ENCODE measurements at places on chromosomes 7 and 10. TPM values are rescaled to one million over a fixed set of nuclear protein-coding genes. Genes with fewer than 3 reads are reported as not detected.

DNA sequence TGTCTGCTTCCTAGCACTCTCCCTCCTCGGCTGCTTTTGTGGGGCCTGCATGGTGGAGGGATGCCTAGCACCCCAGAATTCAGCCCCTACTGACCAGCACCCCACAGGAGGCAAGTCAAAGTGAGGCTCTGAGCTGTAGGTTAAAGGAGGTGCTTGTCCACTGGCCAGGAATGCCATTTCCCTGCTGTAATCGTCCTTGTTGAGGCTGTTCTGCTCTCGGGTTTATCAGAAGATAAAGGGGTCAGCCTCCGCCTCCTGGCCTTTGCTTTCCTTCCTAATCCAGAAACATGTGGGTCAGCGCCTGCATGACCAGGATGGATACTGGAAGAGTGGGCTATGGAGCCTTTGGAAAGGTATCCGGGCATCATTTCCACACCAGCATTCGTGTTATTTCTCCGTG, 98.9 kb downstream of the MKI67 start:
- DNase-seq: no peak

DNA sequence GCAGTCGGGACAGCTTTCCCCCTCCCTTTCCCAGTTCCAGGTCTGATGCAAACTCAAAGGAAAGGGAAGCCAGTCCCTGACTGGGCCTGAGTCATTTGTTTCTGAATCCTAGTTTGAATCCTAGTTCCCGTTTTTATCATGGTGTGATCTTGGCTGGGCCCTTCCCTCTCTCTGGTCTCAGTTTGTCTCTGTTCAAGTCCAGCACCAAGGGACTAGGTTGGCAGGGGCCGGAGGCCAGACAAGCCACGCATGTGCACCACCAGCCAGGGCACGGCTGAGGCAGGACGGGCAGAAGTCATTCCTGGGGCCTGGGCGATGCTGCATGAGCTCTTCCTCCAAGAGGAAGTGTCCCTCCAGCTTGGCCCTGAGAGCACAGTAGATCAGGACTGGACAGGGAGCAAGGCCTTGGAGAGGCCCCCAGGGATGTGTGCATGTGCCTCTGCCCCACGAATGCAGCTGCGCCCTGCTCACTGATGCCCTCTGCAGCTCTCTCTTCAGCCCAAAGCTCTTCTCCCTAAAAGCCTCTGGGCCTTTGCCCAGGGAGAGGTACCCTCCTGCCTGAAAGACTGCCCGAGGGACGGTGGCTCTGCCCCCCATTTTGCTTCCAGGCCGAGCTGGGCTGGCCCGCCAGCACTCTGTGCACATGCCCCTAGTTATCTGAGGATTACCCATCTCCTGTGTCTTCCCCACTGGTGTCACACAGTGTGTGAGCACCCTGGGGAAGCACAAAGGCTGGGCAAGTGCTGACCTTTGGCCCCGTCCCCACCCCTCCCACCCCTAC, 86.7 kb downstream of the ZMIZ1 start:
- DNase-seq: peak; percentile 67

DNA sequence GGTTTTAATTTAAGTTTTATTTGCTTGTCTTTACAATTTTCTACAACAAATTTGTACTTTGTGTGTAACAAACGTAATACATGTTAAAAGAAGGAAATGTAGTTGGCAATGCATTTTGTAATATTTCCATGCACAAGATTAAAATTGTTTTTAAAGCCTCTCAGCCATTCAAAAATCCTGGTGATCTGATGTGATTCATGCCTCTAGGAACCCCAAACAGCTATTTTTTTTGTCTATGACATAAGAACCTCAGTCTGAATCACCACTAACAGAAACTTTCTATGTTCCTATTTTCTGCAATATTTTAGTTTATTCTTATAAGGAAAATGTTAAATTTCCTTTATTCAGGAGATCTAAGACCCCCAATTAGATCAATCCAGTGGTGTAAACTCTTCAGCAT, 183.1 kb upstream of the YAE1 start:
- DNase-seq: no peak

DNA sequence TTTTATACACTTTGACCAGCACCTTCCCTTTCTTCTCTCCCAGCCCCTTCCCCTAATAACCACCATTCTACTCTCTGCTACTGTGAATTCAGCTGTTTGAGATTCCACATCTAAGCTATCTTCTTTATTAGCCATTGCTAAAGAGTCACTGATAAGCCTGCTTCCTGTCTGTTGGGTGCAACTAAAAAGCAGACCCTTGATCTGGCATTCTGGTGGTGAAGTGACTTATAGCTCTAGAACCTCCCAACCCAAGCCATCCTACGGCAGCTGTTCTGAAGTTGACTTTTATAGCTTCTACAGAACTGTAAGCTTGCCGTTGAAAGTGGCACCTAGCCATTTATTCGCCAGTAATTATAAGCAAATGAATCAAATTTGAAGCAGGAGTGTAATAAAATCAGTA, 105.6 kb downstream of the AHR start:
- DNase-seq: no peak

DNA sequence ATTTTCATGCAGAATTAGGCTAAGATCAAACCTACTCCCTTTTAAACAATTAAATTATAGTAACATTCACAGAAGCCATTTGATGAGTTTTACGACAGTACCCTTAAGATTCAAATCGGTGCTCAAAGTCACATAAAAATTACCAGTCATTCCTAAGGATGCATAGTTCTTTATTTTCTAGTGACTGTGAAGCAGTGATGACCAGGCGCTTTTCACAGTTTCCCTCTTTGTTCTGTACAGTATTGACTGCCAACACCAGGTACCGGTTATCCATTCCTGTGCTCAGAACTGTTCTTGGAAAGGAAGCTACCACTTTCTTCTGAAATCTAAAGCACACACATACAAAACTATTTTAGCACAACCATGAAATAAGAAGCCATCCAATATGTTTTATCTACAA, 1.9 kb downstream of the DNA2 start:
- DNase-seq: no peak

DNA sequence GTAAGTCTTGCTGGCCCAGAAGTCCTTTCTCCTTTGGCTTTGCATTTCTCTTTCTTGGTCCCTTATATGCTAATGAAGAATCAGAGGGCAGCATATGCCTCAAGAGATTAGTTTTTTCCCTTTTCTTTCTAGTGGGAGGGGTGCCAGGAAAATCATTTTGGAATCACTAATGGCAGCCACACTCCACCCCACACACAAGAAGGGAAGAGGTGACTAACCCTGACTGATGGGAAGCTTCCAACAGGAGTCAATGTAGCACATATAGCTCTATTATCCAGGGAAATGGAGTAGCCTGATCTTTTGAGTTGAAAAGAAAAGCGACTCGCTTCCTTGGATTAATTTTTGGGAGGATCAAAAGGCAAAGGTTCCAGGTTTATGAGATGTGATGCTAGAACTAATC, 225.3 kb downstream of the KIF20B start:
- no peak for DNase-seq

Gene SPDYE18
- 0.50 TPM for total RNA-seq

Gene ATP6V1F
- total RNA-seq: 119 TPM

Gene PDK4
- total RNA-seq: 129 TPM

Gene HOXA11
- total RNA-seq: not detected
